ENCODE measurements at places on chromosomes 7 and 10. TPM values are rescaled to one million over a fixed set of nuclear protein-coding genes. Genes with fewer than 3 reads are reported as not detected.

The SEMA3D gene
- total RNA-seq = 2.0 TPM

The ACSM6 gene
- not detected for total RNA-seq

The ZNRF2 gene
- 5.3 TPM for total RNA-seq

The SFR1 gene
- 3.7 TPM for total RNA-seq

The LLCFC1 gene
- not detected for total RNA-seq

The CYP2E1 gene
- total RNA-seq = 6.3 TPM

The EMX2 gene
- total RNA-seq = 4.7 TPM

The PLCE1 gene
- 10.6 TPM for total RNA-seq

The CDC14C gene
- not detected for total RNA-seq

The MOGAT3 gene
- not detected for total RNA-seq

The PLAC9 gene
- total RNA-seq = 121 TPM

The PRTFDC1 gene
- 5.9 TPM for total RNA-seq

The GPNMB gene
- 139 TPM for total RNA-seq

The HECW1 gene
- 0.65 TPM for total RNA-seq

The HERC4 gene
- total RNA-seq = 42.5 TPM

The OR2A12 gene
- not detected for total RNA-seq

The FGFBP3 gene
- 5.3 TPM for total RNA-seq

The MEIG1 gene
- total RNA-seq = not detected

The COL1A2 gene
- total RNA-seq = 12,302 TPM

The TMEM178B gene
- 0.12 TPM for total RNA-seq

The IFT22 gene
- 33.0 TPM for total RNA-seq

The SLC26A5 gene
- total RNA-seq = not detected

The C10orf62 gene
- not detected for total RNA-seq

The TDRD1 gene
- total RNA-seq = not detected

The STARD3NL gene
- 33.4 TPM for total RNA-seq

The TMEM273 gene
- total RNA-seq = not detected

The HOXA3 gene
- 9.3 TPM for total RNA-seq

Measured in chondrocyte (in vitro differentiated cells).